ENCODE measurements at places on chromosomes 3 and 15.

- DNase-seq, result no peak
These were observed 375.9 kb upstream of the WNT5A start for GRCh38 chr3:55863028-55863427.

GRCh38 chr15:98635848-98636247 is 12.5 kb upstream of the IGF1R start:
- peak; percentile 22 for DNase-seq

DNA sequence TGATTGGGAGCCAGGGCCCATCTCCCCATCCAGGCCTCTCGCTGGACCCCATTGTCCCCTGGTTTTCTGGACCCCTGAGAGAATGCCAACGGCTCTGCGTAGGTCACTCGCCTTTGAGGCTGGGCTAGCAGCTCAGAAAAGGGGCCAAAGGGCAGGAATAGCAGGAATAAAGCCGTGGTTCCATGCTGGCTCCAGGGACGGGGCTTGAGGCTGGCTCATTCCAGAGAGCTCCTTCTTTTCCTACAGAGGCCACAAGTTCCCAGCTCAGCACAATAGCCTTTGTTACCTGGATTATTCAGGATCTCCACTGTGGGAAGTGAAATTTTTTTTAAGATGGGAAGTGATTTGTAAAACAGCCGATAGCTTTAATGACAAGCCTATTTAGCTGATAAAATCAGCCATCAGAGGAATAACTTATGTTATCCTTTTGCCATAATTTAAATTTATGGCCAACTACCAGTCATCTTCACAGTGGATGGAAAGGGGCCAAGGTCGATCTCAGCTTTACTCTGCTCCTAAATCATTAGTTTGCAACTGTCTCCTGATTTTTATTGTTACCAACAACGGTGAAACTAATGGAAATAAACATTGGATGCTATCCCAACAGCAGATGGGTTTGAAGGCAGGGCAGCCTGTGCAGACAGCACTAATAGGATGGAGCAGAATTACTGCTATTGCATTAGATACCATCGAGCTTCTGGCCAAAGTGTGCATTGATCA is 124.3 kb downstream of the TMEM266 start:
- no peak for DNase-seq

DNA sequence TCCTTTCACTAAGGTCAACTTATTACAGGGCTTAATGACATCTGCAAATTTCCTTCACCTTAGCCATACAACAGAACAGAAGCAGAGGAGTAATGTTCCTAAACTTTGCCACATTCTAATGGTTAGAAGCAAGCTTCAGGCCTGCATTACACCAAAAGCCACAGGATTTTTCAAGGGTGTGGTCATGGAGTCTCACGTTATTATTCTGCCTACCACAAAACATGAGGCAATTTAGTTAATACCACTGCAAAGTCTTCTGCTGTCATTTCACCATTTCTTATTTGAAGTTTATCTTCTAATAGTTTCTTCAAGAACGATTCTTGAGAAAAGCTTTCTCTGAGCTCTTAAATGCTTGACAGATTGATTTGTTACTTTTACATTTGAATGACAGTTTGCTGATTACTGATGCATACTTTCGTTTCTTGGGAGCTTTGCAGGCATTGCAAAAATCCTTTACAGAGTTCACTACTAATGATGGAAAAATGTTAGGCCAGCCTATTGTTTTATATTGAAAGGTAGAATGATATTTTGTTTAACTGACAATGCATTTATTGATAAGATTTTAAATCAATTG is 1257.1 kb downstream of the NSUN3 start:
- DNase-seq, result no peak

DNA sequence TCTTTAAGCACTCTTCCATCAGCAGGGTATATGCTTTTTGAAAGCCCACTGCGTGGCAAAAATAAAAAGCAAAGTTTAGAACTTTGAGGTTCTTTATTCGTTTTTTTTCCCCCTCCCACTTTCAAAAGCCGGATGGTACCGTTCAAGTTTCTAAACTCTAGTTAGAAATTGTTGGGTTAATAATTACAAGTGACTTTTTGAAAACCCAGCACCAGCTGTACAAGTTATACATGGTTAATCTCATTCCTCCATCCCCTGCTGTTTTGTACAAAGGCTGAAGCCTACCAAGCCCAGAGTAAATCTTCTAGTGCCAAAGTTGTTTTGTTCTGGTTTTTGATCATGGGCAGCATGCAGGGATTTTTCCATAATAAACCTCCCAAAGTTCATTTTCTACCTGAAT is 48.6 kb downstream of the WDR72 start:
- no peak for DNase-seq

GRCh38 chr3:43400167-43400566 is 113.8 kb downstream of the SNRK start:
- no peak for DNase-seq

GRCh38 chr15:52493968-52494367 is 34.7 kb downstream of the MYO5A start:
- DNase-seq, result no peak

GRCh38 chr3:61807865-61808276 is 246.5 kb downstream of the PTPRG start:
- DNase-seq, result no peak

- no peak for DNase-seq
These were observed 16.3 kb downstream of the VPS39 start for GRCh38 chr15:42191610-42192346.

DNA sequence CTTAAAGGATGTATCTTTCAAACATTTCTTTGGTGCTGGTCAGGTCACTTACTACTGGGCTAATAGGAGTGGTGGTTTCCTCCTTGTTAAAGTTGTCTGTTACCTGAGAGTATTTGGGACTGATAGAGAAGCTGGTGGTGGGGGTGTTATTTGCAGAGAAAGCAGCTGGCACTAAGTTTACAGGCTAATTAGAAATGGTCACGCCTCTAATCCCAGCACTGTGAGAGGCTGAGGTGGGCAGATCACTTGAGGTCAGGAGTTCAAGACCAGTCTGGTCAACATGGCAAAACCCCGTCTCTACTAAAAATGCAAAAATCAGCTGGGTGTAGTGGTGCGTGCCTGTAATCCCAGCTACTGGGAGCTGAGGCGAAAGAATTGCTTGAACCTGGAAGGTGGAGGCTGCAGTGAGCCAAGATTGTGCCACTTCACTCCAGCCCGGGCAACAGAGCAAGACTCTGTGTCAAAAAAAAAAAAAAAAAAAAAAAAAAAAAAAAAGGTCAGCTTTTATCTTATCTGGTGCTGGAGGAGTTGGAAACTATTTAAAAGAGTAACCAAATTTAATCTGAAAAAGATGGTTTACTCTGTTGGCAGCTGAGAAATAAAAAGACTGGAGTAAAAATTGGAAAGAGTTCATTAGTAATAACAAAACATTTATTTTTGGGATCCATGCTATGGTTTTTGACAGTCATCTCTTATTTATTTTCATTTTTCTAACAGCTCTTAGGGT is 332.6 kb downstream of the PTPRG start:
- DNase-seq, result no peak

DNA sequence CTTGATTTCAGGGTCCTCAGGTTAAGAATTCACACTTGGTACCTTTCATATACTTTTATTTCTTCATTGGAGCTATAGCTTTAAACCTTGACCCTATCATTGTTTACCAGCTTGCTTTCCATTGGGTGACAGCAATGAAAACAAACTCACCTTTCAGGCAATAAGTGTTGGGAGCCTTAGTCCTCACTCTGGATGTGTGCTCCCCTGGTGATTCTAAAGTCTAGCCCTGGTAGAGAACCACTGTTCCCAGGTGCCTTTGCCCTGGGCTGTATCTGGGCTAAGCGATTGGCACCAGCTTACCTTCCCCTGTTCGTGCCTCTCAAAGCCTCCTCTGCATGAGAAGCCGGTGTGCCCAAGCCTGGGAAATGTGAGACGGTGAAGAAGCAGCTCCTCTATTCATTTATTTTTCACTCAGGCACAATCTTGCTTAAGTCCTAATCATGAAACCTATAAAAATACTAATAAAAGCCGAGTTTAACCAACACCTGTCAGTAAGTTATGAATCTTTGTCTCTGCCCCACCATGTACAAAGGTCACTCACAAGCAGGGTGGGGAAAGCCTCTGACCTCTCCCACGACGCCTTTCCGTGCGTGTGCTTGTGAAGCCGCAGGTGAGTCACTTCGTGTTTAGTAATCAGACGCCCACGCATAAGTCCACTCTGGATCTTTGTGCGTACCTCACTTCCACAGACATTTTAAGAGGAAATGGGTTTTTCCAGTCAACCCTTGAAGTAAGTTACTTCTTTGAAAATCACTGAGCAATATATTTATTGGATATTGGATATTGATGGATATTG is 12.8 kb upstream of the ARRDC4 start:
- no peak for DNase-seq

DNA sequence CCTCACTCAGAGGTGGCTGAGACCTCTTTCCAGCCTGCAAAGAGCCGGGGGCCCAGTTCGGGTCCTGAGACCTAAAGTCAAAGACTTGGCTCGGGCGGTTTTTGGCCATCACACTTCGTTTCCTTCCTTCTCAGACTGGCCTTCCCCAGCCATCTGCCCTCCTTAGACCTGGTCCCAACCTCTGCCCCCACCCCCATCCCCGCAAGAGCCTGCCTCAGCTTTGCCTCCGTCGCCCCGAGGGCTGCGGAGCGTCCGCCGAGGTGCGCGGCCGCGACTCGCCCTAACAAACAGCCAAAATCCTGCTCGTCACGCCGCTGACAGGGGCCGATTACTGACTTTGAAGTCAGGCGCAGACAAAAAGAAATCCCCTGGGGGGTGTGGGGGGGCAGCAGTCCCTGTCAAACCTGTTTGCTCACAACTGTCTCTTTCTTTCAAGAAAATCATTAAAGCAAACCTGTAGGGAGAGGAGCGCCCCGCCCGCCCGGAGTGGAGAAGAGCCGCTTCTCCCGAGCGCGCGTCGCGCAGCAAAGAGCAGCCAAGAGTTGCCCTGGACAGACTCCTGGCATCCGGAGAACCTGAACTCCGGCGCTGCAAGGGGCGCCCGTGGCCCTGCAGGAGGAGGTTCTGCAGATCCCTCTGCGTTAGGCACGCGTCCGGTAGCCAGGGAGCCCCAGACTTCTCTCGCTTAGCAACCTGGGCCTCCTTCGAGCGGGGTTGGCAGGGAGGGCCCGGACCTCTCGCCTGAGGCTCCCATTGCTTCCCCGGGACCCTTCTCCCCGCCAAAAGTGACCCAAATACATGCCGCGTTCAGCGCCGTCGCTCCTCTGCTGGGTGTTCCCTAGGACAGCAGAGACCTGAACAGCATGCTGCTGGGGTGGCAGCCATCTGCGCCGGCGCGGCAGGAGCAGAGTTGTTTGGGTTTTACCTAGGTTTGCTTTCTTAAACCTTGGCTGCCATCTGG is 4.5 kb downstream of the SOX14 start:
- no peak for DNase-seq
